ENCODE measurements at places on chromosomes 6 and 20.

DNA sequence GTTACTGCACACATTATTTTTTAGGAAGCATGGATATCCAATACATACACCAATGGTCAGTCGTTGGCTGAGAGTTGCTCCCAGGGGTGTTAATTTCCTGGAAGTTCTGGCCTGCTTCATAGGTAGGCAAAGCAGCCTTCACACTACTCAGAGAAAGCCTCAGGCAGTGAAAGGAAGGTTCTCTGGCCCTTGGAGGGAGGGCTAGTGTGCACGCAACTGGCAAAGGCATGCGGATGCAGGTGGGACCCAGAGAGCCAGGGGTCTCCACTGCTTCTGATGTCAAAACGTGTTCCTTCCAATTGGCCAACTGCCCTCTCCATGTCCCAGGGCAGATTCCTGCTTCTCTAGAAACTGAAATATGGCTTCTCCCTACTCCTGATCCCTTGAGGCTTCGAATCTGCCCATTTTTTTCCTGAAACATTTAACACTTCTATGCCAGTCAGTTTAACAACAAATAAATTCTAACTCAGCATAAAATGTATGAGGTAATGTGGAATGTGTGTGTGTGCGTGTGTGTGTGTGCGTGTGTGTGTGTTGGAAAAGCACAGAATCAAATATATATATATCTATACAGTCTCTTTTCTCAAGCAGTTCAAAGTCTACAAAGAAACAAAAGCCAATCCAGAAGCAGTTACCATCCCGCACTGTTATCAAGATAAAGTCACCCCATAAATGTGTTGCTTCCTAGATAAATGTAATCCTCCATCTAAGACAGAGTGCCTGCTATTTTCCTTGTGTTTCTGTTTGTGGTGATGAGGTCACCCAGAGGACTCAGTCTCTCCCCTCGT lies 94.0 kb upstream of the HIVEP1 start:
- DNase-seq, result no peak

GRCh38 chr6:21828704-21829103 lies 235.2 kb downstream of the SOX4 start:
- DNase-seq, result no peak

DNA sequence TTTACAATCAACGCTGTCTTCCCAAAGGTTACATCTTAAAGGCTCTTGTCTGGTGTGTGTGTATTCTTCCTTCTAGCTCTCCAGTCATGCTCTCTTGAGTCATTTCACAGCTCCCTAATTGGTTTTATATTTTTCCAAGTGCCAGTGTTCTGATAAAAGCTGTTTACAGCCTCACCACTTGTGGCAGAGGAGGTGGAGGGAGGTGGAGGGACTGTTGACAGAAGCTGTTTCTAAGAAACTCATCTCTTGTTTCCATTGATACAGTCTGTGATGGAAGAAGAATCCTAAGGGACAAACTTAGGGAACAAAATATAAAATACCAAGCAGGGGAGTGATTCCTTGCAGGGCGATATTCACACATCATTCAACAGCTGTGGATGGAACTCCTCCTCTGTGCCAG lies 64.0 kb downstream of the QRSL1 start:
- no peak for DNase-seq

DNA sequence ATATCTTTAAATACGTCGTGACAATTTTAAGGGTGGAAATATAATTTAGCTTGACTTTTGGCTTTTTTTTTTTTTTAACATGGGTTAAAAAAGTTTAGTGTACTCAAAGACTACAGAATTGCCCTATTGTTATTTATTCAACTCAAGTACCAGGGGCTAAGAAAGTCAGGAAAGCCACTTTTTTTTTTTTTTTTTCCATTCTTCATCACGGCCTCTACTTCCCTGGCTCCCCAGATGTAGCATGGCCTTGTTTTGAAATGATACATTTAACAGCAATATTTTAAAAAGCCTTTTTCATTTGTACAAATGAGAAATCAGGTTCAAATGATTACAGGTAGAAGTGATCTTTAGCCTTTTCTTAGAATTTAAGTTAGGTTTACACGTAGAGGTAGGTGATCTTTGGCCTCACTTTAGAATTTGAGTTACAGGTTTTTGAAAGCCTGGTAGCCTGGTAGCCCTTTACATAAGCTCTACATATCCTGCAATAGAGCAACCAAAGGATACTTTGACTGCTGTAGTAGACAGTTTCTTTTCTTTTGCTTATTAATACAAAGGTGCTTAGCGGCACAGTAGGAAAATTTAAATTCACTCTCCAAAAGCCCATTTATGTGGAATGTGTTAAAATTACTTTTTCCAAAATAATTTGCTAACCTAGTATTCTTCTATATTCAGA lies 160.5 kb upstream of the MMS22L start:
- no peak for DNase-seq

DNA sequence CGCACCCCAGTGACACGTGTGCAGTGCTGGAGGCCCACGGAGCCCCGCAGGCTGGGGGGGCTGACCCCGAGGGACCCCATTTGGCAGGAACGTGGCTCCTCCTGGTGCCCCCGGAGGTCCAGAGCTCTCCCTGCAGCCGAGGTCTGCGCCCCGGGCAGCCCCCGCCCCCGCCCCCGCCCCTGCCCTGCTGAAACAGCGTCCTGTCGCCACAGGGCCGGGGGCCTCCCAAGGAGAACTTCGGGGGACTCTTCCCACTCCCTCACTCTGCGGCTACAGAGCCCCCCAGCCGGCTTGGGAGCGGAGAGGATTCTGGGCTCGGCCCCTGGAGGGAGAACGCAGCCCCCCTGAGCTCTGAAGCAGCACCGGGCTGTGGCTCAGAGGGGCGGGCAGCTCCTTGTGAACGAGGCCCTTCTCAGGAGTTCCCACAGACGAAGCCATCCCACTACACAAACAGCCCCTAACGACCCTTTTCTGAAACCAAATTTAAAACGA lies 115.2 kb downstream of the DLL1 start:
- no peak for DNase-seq

DNA sequence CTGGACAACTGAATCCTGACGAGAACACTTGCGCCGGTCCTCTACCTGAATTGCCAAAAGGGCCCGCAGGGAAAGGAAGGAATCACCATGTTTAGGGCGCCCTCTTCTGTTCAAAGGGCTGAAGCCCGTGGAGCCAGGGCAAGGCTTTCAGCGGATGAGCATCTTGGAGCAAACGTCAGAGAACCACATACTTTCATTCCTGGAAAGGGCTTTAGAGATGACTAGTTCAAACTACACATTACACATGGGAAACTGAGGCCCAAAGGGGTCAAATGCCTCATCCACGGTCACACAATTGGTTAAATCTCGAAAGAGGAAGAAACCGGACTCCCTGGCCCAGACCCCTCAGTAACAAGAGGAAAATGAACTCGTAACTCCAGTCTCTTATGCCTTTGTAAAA lies 11.5 kb upstream of the ZNF133 start:
- no peak for DNase-seq

DNA sequence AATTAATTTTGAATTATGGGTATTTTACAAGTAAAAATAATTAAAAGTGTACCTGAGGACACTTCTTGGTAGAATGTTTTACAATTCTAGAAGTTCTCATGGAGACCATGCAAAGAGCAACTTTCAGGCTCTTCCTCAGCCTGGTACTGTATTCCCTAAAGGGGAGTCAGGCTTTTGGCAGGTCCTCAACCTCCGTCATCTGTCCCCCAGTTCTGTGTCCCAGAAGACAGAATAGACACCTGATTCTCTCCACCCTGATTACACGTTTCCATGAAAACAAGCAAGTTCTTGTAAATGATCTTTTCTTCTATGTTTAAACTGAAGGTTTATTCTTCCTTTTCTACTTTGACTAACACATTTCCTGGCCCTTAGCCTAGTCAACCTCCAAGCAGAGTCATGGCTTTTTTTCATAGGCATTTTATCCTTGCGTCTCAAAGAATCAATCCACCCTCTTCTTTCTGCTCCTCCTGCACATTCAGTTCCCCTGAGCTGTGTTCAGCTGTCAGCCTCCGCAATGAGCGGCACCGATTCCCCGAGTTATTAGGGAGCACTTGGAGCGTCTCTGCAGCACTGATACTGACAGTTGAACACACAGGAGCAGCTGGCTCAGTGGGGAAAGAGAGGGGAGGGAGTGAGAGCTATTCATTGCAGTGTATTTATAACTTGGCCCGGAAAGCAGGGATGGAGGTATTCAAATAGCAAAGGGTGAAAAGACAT lies 1082.4 kb upstream of the MAP3K7 start:
- no peak for DNase-seq

- no peak for DNase-seq
Observed at GRCh38 chr20:56706867-56707360, 77.8 kb downstream of the TFAP2C start.

GRCh38 chr6:18363746-18364145 lies 23.4 kb upstream of the RNF144B start:
- no peak for DNase-seq

GRCh38 chr20:21464916-21465315 lies 48.9 kb downstream of the NKX2-2 start:
- no peak for DNase-seq

- no peak for DNase-seq
Observed at GRCh38 chr6:139515511-139515910, 141.1 kb upstream of the CITED2 start.

GRCh38 chr6:65524232-65524631 lies 182.8 kb downstream of the EYS start:
- DNase-seq, result no peak

DNA sequence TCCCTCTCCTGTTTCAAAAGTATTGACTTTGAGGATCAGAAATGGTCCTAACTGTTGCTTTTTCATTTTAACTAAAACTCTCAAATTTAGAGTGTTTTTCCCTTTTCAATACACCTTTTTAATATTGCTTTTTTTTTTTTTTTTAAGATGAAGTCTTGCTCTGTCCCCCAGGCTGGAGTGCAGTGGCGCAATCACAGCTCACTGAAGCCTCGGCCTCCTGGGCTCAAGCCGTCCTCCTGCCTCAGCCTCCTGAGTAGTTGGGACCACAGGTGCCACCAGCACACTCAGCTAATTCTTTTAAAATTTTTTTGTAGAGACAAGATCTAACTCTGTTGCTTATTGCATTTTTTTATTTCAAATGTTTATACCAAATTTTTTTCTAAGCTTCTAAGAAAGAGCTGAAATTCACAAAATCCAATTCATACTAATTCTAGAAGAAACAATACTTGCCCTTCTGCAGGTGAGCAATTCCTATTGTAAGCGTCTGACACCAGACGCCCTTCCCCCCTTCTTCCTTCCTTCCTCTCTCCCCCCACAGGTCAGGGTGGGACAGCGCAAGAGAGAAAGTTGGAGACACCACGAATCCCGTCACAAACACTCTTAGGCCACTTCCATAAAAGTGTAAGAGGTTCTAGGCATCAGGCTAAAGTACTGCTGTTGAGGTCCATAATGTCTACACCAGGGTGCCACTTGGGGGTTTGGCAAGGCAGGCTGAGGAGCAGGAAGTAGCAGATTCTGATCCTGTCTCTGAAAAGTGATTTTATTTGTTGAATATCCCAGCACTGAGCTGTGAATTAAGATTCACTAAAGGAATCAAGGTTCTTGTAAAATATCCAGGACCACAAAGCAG lies 12.8 kb downstream of the DLL1 start:
- no peak for DNase-seq

DNA sequence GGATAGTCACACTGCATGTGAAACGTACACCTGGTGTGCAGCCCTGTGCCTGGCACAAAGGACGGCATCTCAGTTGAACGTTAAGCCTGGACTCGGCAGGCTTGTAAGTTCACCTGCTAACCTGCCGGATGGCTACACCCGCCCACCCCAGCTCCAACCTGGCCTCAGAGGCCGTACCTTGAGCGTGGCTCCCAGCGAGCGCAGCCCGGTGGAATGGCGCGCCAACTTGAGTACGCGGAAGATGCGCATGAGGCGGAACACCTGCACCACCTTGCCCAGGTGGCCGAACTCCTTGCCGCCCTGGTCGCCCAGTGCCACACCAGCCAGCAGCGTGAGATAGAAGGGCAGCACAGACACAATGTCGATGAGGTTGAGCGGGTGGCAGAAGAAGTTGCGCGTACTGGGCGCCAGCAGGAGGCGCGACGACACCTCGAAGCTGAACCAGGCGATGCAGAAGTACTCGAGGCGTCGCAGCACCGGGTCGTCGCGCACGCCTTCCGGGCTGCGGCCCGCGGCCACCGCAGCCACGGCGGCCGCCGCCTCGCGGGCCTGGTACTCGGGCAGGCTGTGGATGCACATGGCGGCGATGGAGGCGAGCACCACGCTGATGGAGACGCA lies 3.3 kb downstream of the KCNS1 start:
- DNase-seq, result no peak

DNA sequence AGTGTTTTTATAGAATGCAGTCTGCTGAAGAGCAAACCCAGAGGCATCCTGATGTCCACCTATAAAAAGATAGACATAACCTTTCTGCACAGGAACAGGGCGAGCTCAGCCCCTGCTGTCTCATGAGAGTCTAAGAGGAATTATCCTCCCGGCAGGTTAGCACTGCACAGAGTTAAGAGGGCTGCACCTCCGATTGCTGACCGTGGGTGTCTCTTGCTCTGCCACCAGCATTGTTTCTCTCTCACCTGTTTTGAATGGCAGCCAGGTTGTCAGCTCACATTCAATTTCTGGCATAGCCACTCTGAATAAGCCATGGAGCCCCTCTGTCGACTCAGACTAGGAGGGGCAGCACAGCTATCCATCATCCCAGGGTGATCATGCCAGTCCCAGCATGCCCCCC lies 211.2 kb downstream of the PHACTR1 start:
- DNase-seq, result no peak

DNA sequence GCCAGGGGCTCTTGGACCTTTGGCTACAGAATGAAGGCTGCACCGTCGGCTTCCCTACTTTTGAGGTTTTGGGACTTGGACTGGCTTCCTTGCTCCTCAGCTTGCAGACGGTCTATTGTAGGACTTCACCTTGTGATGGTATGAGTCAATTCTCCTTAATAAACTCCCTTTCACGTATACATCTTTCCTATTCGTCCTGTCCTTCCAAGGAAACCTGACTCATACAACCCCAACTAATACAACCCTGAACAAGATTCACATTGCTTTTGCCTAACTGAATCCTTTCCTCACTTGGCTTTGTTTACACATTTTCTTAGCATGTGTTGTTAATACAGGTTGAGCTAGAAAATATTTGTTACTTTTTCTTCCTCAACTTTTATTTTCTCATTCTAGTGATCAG lies 21.9 kb downstream of the TBXT start:
- no peak for DNase-seq

DNA sequence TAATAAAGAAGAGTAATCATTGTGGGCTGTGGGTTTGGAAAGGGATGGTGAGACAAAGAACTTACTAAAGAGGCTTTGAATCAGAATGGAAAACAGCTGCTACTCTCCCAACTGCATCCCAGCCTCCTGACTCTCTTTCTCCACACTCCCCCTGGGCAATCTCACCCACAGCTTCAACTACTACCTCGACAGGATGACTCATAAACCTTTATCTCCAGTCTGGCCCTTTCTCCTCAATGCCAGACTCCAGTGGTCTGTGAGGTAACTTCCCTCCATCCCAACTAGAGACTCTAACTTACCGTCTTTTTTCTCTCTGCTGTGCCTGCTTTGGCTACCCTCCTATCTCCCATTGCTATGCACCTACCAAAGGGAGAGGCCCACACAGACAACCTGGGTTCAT lies 135.3 kb upstream of the RREB1 start:
- no peak for DNase-seq

DNA sequence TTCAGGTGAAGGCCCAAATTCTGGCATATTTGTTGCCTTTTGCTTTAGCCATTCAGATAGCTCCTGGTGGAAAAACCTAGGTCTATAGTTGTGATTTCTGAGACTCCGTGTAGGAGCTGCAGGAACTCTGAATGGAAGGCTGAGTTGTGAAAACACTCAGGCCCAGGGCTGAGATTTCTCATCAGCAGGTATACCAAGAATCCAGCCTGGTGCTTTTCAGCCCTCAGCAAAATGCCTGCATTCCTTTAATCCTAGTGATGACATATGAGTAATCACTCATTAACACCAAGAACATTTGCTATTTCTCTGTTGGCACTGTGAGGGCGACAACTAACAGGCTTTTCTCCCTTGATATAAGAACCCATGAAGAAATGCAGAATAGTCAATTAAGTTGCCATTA lies 546.1 kb upstream of the MAN1A1 start:
- no peak for DNase-seq
